Urothelium cell line (cell line): ENCODE measurements at places on chromosomes 6 and 20.
A peak's percentile ranks its signal among the peaks of the same experiment; 100 is the strongest.

GRCh38 chr6:82260997-82261732 lies 13.6 kb upstream of the IBTK start:
- no peak for DNase-seq

GRCh38 chr6:6518631-6519427 lies 69.7 kb upstream of the LY86 start:
- no peak for DNase-seq

- no peak for DNase-seq
Observed at GRCh38 chr20:52921340-52921739, 50.8 kb upstream of the TSHZ2 start.

- DNase-seq = no peak
Observed at GRCh38 chr20:53767206-53767930, 173.7 kb upstream of the ZNF217 start.

DNA sequence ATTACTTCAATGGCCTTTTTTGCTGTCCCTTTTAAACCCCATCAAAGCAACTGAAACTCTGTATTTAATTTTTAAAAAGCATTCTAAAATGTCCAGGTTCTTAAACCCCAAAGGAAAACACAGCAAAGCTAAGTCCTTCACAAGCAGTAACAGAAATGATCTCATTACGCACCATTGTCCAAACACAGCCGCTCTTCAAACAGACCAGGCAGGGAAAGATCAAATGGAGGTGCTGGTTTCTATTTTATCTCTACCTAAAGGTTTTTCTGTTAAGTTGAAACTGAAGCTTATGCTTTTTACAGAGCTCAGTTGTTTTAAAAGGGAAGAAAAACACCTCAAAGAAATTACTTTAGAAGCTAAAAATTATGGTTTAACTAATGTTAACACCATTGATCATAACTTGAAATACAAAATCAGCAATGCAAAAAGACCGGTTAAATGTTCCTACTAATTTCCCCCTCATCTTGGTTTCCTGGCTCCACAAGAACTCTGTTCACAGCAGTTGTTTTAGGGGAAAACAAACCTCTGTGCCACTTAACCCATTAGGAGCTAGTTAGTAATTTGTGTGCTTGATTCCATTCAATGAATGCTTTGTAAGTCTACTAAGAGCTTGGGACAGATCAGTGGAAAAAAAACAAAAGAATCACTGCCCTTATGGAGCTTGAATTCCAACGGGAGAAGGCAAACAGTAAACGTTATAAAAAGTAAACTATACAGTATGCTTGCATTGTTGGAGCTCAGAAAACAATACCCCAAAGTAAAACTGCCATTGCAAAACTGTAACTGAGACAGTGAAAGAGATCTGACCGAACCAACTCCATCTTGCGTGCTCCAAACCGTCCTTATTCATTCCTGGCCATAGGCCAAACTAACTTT lies 87.4 kb downstream of the CD24 start:
- DNase-seq = no peak

DNA sequence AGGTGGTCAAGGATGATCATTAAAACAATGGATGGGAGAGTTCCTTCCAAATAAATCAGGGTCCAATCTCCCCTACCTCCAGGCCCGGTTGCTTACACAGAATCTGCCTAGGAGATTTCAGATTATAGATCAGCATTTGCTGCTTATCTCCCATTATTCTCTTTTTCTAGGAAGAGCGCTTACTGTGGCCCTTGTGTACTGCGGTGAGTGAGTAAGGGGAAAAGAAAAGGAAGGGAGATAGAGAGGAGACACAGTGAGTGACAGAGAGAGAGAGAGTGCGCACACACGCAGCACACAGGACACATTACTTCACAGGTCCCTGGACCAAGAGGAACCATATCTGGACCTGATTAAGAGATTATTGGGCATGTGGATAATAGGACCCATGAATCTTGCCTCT lies 6.2 kb downstream of the LATS1 start:
- no peak for DNase-seq

GRCh38 chr6:78308025-78308424 lies 559.3 kb upstream of the IRAK1BP1 start:
- no peak for DNase-seq

DNA sequence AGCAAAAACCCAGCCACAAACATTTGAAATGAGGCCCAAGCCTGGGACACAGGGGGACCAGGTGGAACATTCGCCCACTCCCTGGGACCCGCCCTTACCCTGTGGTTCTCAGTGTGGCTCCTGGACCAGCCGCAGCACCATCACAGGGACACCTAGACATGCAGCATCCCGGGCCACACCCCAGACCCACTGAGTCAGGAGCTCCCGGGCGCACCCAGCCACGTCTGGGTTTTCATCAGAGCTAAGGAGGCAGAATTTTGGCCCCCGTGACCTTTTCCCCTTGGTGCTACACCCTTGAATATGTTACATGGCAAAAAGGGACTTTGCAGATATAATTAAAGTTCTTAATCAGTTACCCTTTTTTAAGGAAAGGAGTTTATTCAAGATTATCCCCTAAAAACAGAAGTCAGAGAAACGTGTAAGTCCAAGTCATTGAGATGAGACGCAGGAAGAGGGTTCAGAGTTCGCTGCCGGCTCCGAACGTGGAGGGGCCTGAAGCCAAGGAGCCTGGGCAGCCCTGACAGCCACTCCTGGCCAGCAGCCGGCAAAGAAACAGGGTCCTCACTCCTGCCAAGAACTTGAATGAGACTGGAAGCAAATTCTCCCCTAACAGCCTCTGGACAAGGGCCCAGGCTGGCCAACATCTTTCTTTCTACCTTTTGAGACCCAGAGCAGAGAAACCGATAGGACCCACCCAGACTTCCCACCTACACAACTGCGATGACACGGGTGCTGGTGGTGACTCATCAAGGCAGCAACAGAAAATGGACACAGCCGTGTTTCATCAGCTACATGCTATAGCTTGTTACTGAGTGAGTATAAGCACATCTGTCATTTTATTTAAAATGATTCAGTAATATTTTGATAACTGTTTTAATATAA lies 25.3 kb downstream of the BFSP1 start:
- DNase-seq = peak; percentile 54

DNA sequence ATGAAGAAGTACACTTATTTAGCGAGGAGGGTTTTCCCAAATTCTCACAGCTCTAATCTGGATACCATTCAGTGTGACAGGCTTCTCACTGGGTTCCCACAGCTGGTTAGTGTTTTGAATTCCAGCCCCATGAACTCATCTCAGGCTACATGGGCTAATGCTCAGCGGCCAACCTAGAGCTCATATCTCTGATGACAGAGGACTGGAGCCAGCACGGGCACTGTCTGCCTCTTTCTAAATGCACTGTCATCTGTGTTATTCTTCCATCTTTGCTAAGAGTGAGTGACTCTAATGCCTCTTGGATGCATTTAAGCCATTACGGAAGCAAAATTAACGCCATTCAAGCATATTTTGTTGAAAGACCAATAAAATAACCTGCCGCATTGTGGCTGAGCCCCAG lies 308.9 kb upstream of the JAG1 start:
- peak; percentile 73 for DNase-seq

DNA sequence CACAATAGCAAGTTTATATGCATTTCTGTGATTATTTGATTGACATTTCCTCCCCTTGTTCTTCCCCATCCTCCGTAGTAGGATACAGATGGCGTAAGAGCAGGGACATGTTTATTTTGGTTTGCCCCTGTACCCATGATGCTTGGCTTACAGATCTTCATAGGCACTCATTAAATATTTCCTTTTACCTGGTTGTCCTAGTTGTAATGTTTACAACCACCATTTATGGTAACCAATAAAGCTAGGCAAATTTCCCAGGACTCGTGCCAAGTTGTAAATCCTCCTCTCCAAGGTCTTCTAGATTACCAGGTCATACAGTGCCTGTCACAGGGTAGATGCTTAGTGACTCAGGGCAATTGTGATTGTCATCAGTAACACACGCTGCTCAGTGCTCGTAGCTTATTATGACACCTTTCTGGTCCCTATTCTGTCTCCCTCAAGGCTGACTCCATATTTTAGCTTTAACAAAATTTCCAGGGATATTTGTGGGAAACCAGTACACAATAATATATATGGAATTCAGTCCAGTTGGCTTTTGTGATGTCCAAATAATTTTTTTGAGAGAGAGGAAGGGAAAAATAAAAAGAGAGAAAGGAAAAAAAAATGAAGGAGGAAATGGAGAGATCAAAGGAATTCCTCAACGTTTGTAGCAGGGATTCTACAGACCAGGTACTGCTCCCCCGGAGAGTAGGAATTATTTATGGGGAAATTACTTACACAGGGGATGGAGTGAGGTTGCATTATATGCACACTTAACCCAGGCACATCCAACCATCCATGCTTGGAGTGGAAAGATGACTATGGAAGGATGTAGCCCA lies 24.6 kb downstream of the CYP24A1 start:
- no peak for DNase-seq
